ENCODE measurements at places on chromosomes 12 and 14.

- DNase-seq: no peak
Measured at GRCh38 chr14:96198430-96199130, 6.1 kb upstream of the BDKRB2 start.

DNA sequence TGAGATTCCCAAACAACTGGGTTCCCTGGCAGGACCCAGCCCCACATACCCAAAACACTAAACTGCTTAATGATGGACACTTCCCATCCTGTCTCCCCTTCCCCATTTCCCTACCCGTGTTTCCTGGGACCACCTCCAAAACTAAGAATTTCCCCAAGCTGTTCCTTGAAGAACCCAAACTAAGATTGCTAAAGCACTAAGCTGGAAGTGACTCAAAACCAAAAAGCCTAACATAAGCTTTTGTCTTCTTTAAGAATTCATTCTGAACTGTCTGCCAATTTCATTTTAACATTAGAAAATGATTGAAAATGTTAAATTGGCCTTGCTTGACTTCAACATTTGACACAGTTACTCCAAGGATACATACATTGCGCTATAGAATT is 29.5 kb upstream of the STAB2 start:
- DNase-seq: no peak

DNA sequence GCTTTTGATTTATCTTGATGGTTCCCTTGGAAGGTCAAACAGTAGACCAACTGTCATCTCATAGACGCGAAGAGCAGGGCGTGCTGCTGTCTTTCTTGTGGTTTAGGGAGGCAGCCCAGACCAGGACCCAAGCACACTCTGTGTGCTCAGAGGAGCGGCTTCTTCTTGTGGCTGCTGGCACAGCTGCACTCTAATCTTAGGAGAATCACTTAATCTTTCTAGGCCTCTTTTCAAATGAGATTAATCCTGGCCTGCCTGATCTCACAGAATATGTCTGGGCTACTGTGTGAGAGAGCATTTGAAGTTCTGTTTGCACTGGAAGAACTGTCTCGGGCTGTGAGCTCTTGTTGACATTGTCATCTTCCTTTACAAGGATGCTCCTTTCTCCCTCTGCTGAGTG is 60.0 kb upstream of the TRAF3 start:
- DNase-seq: no peak

DNA sequence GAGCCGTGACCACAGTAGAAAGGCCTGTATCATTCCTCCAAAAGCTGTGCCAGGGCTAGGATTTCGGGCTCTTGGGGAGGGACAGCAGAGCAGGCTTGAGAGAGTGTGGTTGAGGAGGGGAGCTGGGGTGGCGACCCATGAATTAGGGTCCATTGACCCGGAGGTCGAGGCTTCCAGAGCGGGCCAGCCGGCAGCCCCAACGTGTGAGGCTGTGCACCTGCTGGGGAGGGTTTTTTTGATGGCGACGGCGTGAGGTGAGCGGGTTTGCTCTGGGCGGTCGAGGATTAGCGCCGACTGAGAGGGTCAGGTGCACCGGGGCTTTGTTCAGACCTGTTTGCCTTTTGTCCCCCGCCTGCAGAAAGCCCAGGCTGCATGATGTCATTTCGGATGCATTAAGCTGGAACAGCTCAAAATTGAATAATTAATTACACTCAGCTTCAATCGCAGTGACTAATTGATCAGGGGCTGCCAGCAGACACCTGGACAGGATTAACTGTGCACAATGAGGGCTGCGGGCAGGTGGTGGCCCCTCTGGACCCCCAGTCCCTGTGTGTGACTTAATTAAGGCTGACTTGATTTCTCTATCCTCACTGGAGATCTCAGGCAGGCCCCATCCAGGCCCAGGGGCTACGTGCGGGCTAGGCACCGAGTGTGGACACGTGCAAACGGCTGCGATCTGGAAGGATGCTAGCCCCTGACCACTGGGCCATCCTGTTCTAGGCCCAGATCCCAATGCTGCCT is 42.1 kb upstream of the MEG3 start:
- DNase-seq: no peak

- DNase-seq: no peak
Measured at GRCh38 chr14:22271838-22272799, 316.9 kb downstream of the DAD1 start.

- no peak for DNase-seq
Measured at GRCh38 chr12:83244001-83244400, 557.3 kb downstream of the TMTC2 start.

- no peak for DNase-seq
Measured at GRCh38 chr12:130919086-130919485, 34.6 kb upstream of the ADGRD1 start.

DNA sequence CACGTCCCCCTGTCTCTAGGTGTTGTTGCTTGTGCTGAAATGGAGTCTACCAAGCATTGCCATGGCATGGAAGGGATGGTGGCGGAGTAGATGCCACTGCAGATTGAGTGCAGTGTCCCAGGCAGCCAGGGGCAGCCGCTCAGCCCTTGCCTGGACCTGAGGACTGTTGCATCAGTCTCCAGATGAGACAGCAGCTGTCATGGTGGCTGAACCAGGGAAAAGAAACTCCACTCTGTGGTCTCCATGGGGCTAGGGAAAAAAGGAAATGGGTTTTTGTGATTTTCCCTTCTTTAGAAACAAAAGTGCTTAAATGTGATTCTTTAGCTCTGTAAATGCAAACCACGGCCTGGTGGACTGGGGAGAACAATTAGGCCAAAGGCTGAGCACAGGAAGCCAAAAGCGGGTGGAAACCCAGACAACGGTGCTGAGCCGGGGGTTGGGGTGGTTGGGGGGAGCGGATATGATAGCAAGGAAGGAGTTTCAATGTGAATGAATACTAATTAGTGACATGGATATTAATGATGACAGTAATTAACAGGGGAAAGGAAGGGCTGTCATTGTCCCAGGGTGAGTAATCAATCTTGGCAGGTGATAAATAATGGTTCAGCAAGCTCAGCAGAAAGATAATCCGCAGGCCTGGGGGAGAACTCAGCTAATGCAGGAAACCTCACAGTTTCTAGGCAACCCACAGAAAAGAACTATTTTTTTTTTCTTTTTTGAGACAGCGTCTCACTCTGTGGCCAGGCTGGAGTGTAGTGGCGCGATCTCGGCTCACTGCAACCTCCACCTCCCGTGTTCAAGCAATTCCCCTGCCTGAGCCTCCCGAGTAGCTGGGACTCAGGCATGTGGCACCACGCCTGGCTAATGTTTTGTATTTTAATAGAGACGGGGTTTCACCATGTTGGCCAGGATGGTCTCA is 442.6 kb downstream of the DPF3 start:
- DNase-seq: no peak

- no peak for DNase-seq
Measured at GRCh38 chr12:7241404-7242005, 52.0 kb downstream of the PEX5 start.
